ENCODE measurements at places on chromosomes 7 and 10. TPM values are rescaled to one million over a fixed set of nuclear protein-coding genes. Genes with fewer than 3 reads are reported as not detected.

The AS3MT gene
- 11.4 TPM for total RNA-seq

DNA sequence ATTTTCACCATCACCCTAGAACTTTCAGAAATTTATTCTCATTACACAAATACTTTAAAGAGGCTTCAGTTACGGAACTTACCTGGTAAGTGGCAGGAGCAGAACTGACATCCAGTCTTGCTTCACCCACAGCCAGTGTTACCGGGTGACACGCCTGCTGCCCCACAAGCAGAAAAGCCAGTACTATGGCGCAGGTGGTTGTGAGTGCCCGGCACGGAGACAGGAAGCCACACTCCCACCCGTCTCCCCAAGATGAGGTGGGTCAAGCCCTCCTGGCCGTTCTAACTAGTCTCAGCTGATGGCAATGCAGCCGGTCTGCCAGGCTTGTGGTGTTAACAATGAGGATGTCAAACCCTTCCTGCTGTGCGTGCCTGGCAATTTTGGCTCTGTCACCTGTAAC is 86.9 kb downstream of the PROSER2 start:
- no peak for DNase-seq

- DNase-seq, result no peak
These were observed 2.6 kb downstream of the ATRNL1 start for GRCh38 chr10:115095758-115096157.

The PRPS1L1 gene
- not detected for total RNA-seq

The CREM gene
- total RNA-seq, result 35.6 TPM

- no peak for DNase-seq
These were observed 66.1 kb upstream of the SLC13A1 start for GRCh38 chr7:123265853-123266252.

DNA sequence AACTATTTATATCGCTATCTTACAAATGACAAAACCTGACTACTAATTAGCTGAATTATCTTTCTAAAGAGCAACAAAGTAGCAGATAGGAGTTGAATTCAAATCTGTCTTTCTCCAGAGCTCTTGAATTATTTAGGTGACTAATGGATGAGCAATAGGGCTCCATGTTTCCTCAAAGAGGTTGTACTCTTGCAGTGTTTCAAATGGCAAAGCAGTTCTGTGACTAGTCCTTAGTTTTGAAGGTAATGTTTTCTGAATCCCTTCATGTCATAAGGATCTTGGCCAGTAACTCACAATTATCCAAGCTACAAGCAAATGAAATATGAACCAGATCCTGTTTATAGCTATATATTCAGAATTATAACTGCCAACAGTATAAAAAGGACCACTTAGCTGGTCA is 999.7 kb downstream of the NRG3 start:
- DNase-seq, result no peak

The OR2A7 gene
- 5.6 TPM for total RNA-seq

GRCh38 chr10:4144817-4145216 is 359.8 kb upstream of the KLF6 start:
- DNase-seq, result peak; percentile 71

- DNase-seq, result no peak
These were observed 320.9 kb downstream of the WDR11 start for GRCh38 chr10:121171825-121172787.

The NME8 gene
- total RNA-seq, result not detected

GRCh38 chr7:24052572-24053260 is 231.3 kb upstream of the NPY start:
- peak; percentile 42 for DNase-seq

DNA sequence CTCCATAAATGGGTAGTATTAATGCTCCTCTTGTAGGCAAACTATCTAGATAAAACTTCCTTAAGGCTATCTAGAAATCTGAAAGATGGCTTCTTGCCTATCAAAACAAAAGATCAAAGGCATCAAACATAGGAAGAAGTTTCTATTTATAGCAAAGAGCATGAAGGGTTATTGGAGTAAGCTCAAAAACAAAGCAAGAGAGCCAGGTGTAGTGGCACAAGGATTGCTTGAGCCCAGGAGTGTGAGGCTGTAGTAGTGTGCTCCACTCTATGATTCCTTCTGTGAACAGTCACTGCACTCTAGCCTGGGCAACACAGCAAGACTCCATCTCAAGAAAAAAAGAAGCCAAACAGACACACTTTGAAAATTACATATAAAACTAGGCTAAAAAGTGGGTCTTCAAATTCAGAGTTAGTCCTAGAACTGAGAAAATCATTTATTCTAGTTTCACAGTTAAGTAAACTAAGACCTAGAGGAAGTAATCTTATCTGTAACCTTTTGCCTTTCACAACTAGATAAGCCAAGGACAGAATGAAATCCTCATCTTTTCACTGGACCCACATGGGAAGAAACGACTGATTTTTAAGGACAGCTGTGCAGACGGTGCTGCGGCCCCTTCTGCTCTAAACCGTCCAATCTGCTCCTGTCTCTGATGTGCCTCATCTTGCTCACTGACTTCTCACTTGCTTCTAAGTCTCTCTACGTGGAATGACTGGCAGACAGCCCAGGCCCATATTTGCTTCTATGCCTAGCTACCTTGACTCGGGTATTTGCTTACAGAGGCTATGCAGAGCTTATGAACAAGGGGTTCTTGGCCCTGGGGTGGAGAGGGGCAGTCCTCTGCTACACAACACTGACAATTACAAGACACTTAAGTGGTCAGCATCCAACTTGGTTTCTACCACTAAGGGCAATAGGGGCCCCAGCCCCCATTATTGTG is 50.0 kb downstream of the ESYT2 start:
- DNase-seq, result no peak

The CYP2C19 gene
- total RNA-seq, result not detected

DNA sequence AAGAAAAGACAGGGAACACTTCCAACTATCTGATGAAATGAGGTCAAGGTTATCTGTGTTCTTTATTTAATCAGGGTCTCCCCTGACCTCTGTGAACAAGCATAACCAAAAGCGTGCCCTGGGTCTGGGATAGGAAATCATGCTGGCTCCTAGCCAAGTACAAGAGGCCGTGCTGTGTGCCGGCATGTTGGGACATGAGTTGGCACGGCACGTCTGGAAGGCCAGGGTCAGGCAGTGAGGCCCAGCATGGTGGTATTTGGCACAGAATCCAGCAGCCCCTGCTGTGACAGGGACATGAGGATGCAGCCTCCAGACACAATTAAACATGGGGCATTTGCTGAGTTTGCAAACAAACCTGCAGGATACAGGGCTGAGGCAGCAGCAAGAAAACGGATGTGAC is 320.4 kb downstream of the PLXNA4 start:
- no peak for DNase-seq

DNA sequence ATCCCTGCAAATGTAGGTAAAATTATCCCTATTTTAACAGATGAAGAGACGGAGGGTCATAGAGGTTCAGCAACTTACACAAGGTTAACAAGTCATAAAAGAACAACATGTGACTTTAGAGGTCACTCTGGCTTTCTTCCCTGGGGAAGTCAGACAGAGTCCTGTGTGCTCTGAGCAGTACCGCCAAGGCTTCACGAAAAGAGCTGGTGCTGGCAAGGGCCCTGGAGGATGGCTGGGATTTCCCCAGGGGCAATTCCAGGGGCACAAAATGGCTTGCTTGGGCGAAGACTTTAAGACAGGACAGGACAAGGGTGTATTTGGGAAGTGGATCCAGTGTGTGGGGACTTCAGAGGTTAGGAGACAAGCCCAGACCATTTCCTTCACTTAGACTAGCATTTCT is 144.1 kb downstream of the PIP4K2A start:
- no peak for DNase-seq

- no peak for DNase-seq
These were observed 68.8 kb downstream of the PCGF5 start for GRCh38 chr10:91289305-91289704.

DNA sequence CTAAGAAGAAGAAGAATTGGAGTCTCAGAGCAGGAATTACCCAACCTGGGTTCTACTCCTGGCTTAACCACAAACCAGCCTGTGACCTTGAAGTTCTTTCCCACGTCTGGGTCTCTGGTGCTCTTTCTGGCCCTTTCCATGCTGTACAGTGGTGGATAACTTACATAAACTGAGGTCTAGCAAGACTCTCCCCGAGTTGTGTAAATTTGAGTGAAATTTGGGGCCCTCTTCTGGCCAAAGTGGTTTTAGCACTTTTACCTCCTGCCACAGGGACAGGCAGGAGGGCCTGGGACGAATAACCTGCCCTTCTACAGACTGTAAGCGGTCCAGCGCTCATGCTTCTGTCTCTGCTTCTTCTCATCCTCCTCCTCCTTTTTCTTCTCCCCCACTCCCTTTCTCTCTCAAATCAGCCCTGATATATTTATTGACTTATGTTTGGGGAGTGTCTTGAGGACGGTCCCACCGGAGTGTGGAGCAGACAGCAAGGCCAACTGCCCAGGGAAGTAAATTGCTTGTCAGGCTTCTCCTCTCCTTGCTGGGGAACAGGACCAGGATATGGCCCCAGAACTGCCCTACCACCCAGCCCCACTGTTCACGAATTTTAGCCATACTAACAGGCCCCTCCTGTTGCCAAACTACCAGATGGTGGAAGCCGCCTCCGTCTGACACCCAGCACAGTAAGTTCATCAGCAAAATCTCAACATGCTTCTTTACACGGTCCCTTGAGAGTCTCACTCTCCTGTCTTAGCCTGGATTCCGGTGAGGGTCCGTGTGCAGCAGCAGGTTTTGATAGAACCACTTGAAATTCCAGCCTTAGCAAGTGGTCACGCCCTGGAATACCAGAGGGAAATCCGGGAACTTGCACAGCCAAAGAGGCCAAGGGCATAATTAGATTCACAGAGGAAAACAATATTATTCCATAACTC is 4.0 kb upstream of the SH3PXD2A start:
- peak; percentile 69 for DNase-seq

- DNase-seq, result peak; percentile 58
These were observed 4.4 kb downstream of the PTPRE start for GRCh38 chr10:127911218-127911866.

DNA sequence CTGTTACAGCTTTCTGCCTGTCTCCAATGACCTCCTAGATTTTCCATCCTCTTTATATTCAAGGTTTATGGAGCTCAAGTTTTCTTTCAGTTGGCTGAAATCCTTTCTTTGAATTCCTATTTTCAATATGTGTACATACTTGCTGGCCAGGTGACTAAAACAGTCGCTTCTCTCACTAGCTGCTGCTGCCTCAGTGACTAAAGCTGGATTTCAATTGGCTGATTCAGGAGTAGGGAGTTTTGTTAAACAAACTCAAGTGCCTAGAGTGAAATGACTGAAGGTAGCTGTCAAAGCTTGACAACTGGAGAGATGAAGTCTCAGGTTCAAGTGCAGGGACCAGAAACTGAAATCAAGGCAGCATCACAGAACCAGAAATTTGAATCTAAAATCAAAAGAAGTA is 6.7 kb upstream of the POLR1F start:
- no peak for DNase-seq

The HABP2 gene
- total RNA-seq, result 28.8 TPM

The HACD1 gene
- total RNA-seq, result 40.3 TPM

GRCh38 chr10:130198651-130199050 is 62.5 kb downstream of the GLRX3 start:
- DNase-seq, result no peak

The HEPACAM2 gene
- total RNA-seq, result 0.10 TPM

The GDF2 gene
- total RNA-seq, result not detected

- DNase-seq, result no peak
These were observed 18.5 kb upstream of the TRIM56 start for GRCh38 chr7:101066833-101067177.

DNA sequence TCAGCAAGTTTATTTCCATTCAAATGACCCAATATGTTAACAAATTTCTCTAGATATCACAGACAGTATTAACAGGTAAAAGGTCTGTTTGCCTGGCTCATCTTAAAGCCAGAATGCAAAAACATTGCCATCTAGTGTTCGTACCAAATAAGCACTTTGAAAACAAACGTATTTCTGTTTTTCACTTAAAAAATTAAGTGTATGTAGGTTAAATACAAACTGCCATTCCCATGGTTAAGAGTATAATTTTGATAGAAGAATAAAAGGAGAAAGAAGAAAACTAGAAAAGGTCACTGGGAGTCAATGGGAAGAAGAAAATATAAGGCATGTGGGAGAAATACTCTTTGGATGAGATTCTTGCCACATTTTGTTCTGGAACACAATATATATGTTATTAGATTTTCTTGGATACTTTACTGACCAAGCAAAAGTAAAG is 51.0 kb downstream of the ORC5 start:
- DNase-seq, result peak; percentile 67

- DNase-seq, result no peak
These were observed 139.2 kb downstream of the SLIT1 start for GRCh38 chr10:97046456-97047082.

GRCh38 chr7:48710995-48711394 is 213.4 kb upstream of the CDC14C start:
- DNase-seq, result no peak

DNA sequence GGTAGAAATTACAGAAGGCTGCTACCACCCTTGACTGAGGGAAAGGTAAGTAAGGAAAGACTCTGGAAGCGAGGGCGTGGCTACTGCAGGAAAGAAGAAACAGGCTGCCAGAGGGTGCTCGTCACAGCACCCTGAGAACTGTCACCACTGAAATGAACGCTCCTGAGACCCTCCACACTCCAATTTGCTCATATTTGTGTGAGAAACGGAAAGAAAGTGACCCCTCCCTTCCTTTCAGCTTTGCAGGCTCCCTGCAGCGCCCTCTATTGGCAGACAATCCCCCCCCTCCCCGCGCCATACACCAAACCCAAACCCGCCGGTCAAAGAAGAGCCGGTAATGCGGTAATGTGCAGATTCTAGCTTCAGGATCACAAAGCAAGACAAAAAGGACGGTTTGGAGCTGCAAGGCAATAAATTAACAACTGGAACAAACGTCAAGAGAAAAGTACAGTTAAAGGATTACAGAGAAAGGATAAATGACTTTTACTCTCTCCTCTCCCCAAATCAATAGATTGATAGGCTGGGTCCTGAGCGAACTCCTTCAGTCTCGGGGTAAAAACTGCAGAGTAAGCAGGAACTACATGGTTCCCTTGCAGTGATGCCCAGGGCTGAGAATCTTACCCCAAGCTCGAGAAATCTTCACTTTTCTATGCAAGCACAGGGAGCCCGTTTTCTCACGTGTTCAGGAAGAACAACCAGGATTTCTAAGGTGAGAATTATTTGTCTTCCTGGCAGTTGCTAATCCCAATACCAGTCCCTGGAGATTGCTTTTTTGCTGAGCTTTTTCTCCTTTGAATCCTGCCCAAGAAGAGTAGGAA is 47.6 kb downstream of the STEAP1B start:
- DNase-seq, result no peak

The PTN gene
- 4.7 TPM for total RNA-seq

- DNase-seq, result no peak
These were observed 27.3 kb downstream of the PDIA4 start for GRCh38 chr7:149000961-149001360.

- DNase-seq, result peak; percentile 53
These were observed 143.3 kb downstream of the KMT2E start for GRCh38 chr7:105157278-105157677.

Data from renal cortical epithelial cell (primary cell).